ENCODE measurements at places on chromosomes 16 and 17.

DNA sequence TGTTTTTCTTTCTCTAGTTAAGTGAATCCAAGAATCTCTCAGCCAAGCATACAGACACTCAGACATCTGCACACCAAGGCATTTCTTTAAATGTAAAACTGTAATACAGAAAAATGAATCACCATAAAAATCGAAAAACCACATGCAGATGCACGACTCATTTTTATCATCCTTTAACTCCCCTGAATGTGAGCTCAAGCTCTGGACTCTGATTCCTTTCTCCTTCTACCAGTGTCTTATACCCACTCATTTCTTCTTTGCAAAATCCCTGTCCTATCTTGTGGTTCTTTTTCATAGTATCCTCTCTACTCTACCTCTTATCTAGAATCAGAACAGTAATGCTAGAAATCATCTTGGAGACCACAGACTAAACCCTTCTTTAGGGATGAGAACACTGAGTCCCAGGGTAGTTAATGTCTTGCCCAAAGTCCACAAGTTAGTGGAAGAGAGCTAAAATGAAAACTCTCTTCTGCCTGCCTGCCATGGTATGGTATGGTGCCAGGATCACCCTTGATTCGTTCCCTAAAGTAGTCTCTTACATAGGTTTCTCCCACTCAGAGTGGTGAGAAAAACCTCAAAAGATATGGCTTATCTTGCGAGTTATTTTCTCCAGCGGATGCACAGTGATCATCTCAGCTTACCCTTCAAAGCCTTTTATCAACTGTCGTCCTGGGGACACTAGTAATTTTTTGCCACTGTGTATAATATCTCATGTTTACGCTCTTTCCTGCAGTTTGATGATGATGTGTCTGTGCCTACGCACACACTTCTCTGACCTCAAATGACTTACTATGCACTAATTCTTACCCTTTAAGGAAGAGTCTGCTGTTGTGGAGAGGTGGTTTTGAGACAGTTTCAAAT, 30.2 kb downstream of the BRD7 start:
- DNase-seq, result no peak

GRCh38 chr16:4264546-4264945, 8.3 kb downstream of the TFAP4 start:
- no peak for DNase-seq

GRCh38 chr16:87550495-87550961, 51.8 kb upstream of the JPH3 start:
- no peak for DNase-seq

- DNase-seq, result no peak
Measured at GRCh38 chr17:56806949-56807348, 26.8 kb downstream of the C17orf67 start.

GRCh38 chr16:28494121-28494851, at the start of gene APOBR:
TSS of gene APOBR (plus strand) at chr16:28494643. CDS start at chr16:28494682, 39 bp downstream.
- DNase-seq, result no peak

DNA sequence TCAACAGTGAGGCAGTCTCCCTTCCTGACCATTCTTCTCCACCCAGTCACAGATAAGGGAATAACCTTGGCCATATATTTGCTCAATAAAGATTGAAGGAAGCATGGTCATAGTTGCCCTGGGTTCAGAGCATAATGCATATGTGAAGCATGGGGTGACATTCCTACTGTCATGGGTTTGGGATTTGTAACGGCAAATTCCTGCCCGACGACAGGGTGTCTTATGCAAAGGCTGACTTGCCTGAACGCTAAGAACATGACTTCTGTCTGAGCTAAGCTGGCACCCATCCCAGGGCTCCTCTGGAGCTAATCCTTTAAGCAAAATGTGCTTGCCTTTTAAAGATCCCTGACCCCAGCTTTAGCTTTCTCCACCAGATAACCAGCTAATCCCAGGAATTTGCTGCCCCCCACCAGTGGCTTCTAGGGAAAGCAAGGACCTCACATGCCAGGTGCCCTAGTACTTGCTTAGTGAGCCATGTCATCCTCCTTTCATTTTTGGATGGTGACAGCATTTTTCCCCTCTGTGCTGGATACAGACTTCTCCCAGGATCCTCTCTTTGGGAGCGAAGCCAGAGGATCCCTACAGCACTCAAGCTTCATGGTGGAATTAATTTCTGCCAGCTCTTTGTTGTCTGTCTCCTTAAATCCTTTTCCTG, 11.7 kb downstream of the SLC7A6OS start:
- DNase-seq, result no peak

DNA sequence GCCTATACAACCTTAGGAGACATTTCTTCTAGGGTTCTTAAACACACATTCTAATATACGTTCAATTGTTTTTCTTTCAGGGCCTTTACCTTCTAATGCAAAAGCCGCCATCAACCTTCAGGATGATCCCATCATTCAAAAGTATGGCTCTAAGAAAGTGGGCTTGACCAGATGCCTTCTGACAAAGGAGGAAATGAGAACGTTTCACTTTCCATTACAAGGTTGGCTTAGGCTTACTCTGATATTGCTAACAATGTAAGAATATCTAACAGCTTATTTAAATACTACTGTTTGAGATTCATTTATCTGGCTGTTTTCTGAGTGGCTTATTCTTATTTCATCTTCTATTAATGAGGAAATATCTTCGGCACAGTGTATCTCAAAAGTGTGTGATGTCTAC, 15.4 kb downstream of the REXO5 start:
- no peak for DNase-seq

- no peak for DNase-seq
Measured at GRCh38 chr16:75745823-75746222, 19.5 kb upstream of the CPHXL start.

- no peak for DNase-seq
Measured at GRCh38 chr17:27368980-27369379, 75.1 kb downstream of the WSB1 start.

- DNase-seq, result no peak
Measured at GRCh38 chr16:67673712-67674580, 7.3 kb downstream of the C16orf86 start.

DNA sequence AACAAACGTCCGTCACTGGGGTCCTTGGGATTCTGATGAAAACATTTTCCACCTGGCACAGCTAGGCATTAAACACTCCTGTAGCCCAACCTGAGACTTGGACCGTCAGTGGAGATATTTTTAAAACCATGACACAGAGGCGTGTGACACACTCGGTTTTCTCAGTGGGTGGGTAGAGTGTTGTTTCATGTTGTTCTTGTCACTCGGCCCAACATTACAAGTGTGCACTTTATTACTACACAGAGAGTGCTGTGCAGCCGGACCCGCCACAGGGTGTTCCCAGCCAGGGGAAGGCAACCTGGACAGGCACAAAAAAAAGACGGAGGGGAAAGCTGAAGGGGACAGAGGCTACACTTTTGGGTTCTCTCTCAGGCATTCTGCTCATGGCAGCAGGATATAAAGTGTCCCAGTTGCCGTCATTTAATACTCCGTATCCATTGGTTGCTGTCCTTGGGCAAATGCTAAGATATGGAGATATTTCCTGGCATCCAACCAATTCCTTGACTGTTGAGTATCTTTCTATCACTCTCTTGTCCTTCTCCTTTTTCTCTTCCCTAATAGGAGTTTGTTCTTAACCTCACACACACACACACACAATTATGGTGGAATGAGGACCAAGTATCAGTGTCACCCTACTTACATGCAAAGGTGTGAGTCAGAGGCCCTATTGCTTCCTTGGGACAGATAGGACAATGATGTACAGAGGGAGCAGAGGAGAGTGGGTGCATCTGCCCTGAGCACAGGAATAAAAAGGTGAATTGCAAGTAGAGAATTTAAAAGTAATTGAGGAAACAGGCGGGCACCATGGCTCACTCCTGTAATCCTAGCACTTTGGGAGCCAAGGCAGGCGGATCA, 154.1 kb upstream of the SOX9 start:
- no peak for DNase-seq

GRCh38 chr16:62539657-62540056, 503.4 kb upstream of the CDH8 start:
- DNase-seq, result no peak

DNA sequence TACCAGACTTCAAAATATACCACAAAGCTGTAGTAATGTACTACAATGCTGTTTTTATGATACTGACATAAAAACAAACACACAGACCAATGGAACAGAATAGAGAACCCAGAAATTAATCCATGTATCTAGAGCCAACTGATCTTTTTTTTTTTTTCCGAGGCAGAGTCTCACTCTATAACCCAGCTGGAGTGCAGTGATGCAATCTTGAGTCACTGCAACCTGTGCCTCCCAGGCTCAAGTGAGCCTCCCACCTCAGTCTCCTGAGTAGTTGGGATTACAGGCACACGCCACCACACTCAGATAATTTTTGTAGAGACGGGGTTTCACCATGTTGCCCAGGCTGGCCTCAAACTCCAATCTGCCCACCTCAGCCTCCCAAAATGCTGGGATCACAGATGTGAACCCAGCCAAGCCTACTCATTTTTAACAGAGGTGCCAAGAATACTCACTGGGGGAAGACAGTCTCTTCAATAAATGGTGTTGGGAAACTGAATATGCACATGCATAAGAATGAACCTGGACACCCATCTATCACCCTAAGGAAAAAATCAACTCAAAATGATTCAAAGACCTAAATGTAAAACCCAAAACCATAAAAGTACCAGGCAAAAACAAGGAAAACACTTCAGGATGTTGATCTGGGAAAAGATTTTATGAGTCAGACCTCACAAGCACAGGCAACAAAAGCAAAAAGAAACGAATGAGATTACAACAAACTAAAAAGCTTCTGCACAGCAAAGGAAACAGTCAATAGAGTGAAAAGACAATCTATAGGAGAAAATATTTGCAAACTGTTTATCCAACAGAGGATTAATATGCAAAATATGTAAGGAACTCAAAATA, 63.1 kb downstream of the STX8 start:
- no peak for DNase-seq

GRCh38 chr17:2092253-2092652, 37.4 kb downstream of the HIC1 start:
- no peak for DNase-seq

- DNase-seq, result no peak
Measured at GRCh38 chr17:75084039-75084660, 3.6 kb upstream of the SLC16A5 start.

- DNase-seq, result no peak
Measured at GRCh38 chr17:65374966-65375365, 186.5 kb downstream of the AXIN2 start.

DNA sequence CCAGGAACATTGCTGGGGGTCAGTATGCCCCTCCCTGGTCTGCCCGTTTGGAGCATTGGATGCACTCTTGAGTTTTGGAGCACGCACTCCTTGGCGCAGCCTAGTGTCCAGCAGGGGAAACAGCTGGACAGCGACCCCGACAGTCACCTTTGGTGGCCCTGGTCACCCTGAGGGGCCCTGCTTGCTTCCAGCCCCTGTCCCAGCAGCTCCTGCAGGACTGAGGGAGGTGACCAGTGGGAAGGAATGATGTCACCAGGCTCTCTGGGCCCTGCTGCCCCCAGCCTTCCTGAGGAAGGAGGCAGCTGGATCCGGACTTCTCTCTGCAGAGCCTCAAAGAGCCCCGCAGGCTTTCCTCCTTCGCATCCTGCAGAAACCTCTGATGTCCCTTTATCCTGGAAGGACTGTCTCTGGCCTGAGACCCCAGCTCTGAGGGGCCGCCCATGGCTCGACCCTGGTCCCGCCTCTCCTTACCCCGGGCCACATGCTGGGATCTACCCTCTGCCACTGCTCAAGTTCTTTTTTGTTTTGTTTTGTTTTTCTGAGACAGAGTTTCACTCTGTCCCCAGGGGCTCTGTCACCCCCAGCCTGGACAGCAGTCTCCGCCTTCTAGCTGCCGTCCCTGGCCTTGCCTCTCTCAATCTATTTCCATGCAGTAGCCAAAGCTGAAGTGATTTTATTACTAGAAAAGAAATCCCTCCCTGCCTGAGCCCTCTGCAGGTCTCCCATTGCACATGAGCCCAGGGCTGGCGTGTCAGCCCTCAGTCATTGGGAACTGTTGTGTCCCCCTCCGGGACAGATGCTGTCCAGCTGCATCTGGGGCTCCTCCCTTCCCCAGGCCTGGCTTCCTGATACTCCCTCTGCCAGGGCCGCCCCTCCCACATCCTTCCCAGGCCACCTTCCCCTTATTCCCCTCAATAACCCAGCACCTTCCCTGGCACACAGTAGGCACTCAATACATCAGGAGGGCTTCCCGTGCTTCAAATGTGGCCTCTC, 11.6 kb downstream of the ZSCAN10 start:
- DNase-seq, result no peak

DNA sequence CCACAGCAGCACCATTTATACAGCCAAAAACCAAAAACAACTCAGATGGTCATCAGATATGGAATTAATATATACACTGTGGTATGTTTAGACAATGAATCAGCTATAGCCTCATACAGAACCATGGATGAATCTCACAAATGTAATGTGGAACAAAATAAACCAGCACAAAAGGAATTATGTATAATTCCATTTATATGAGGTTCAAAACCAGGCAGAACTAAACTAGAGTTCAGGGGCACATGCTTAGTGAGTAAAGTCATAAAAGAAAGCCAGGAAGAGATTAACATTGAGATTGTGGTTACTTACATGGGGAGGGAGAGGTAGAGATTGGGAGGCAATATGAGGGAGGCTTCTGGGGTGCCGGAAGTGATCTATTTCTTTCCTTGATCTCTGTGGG, 231.1 kb downstream of the COPRS start:
- DNase-seq, result no peak

- no peak for DNase-seq
Measured at GRCh38 chr16:83692224-83692623, 115.6 kb upstream of the HSBP1 start.

GRCh38 chr17:22443061-22443460, 750.7 kb downstream of the KCNJ18 start:
- DNase-seq, result no peak

GRCh38 chr16:17964196-17964595, 372.3 kb downstream of the NPIPA8 start:
- no peak for DNase-seq

DNA sequence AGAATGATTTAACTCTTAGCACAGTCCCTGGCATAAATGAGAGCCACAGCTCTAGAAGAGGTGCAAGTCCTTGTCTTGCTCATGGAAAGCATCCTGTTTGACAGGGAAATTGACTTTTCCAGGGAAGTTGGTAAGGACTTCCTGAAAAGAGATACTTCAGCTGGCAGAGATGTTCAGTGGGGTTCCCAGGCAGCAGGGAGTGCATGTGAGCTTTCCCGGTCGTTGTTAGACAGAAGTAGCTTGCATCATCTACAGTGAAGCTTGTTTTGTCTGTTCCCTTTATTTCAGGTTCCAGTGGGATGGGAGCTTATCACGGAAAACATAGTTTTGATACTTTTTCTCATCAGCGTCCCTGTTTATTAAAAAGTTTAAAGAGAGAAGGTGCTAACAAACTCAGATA, 22.9 kb downstream of the ALDH3A2 start:
- no peak for DNase-seq

GRCh38 chr17:74917430-74917829, 5.6 kb downstream of the USH1G start:
- no peak for DNase-seq

GRCh38 chr17:8133941-8134340, 10.0 kb upstream of the HES7 start:
- no peak for DNase-seq
